ENCODE measurements at places on chromosomes 1 and 21.

DNA sequence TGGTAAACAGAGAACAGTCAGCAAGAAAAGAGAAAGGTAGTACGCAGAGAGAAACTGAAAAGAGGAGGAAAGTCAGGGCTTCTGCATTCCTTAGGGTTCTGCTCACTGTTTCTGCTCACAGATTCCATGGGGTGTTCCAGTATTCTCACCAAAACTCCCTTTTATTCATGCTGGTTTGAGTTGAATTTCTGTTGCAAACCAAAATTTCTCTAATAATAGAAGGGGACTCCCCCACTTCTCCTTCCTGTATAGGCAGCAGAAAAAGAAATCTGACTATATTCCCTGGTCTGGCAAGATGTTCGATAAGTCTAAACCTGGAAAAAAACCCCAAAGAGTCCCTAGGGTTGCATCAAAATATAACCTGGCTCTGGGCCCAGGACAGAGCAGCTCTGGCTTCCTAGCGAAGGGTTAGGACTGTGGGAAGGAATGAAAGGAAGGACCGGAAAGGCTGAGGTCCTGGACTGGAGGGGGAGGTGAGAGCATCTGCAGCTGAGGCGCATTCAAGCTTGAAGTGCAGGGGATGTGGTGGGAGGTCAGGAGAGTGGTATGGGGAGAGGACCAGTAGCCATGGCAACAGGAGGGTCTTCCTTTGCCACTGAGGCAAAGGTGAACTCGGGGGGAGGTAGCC, 18.8 kb upstream of the RGS16 start:
- no peak for DNase-seq

GRCh38 chr1:192442736-192443135, 125.9 kb downstream of the RGS21 start:
- no peak for DNase-seq

DNA sequence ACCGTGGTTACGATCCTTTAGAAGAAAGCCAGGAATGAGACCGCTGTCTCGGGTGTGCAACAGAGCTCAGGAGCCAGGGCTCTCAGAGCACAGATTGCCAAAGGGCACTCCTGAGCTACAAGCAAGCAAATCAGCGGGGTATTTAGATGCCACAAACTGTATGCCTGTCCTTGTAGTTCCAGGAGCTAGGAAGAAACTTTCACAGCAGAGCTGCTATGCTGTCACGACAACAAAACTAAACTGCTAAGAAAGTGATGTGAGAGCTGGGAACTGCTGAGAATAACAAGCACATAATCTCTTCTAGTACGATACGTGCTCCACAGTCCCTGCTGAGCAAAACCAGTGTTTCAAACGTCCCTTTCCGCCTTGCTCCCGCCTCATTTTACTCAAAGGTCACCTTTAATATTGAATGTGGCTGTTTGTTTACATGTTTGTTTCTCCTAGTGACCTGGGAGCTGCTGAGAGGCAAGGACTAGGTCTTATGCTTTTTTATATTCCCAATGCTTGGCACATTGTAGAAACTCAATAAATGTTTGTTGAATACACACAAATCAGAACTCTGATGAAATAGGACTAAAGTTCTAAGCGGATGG, 14.7 kb downstream of the GREM2 start:
- DNase-seq, result no peak

- DNase-seq, result no peak
Measured at GRCh38 chr1:208866386-208866955, 622.3 kb upstream of the PLXNA2 start.

DNA sequence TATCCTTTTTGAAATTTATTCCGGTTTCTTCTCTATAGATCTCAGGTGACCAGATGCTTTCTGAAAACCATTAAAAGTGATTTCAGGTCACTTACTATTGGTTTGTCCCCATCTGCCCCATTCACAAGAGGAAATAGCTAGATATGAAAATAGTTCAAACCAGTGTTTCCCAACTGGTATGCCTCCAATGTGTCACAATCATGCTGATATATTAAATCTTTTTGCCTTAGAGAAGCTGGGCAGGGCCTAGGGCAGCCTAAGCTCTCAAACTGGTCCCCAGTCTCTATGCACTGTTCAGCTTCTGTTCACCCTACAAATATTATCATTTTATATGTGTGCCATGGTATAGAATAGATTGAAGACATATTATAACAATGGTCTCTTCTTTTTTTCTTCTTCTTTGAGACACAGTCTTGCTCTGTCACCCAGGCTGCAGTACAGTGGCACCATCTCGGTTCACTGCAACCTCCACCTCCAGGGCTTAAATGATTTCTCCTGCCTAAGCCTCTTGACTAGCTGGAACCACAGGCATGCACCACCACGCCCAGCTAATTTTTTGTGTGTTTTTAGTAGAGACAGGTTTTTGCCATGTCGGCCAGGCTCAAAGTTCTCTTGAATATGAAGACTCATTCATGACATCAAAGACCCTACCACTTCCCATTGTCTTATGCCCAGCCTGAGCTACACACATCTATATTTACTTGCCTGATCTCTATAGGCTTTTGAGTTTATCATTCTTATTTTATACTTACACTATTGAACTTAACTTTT, 15.7 kb downstream of the PTPN22 start:
- no peak for DNase-seq

GRCh38 chr1:108560189-108560873, 431 bp downstream of the EEIG2 start:
- DNase-seq, result no peak

DNA sequence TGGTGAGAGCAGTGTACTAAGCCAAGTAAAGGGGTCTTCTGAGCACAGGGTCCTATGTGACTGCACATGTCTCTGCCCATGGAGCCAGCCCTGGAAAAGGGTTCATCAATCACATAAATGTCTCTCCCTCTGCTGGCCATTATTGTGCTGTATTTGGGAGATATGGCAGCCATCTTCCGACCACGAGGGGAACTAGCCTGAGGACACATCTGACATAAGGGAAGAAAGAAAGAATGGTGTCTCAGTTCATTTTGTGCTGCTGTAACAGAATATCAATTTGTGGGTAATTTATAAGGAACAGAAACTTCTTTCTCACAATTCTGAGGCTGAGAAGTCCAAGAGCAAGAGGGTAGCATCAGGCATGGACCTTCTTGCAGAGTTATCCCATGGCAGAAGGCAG, 55.1 kb upstream of the GJA5 start:
- no peak for DNase-seq

GRCh38 chr1:32250893-32251716, at the start of gene LCK:
TSS of gene LCK (plus strand) at chr1:32251265. CDS start at chr1:32274330, 23,065 bp downstream.
- DNase-seq, result peak; percentile 68

DNA sequence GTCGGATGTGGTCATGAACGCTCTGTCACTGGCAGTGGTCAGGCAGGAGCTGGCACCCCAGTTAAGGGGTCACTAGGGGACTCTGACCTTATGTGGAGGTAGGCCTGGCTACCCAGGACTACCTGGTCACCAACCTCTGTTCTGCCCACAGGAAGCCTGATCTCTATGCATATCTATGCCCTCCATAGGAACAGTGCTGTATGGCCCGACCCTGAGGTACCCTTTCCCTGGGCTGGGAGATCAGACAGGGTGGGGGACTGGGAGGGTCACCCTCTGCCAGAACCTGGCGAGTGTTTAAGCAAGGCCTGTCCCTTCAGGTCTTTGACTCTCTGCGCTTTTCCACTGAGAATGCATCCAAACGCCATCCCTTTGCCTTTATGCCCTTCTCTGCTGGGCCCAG, 19.0 kb downstream of the CYP4B1 start:
- no peak for DNase-seq

- no peak for DNase-seq
Measured at GRCh38 chr21:40555021-40555528, 291.9 kb downstream of the DSCAM start.

DNA sequence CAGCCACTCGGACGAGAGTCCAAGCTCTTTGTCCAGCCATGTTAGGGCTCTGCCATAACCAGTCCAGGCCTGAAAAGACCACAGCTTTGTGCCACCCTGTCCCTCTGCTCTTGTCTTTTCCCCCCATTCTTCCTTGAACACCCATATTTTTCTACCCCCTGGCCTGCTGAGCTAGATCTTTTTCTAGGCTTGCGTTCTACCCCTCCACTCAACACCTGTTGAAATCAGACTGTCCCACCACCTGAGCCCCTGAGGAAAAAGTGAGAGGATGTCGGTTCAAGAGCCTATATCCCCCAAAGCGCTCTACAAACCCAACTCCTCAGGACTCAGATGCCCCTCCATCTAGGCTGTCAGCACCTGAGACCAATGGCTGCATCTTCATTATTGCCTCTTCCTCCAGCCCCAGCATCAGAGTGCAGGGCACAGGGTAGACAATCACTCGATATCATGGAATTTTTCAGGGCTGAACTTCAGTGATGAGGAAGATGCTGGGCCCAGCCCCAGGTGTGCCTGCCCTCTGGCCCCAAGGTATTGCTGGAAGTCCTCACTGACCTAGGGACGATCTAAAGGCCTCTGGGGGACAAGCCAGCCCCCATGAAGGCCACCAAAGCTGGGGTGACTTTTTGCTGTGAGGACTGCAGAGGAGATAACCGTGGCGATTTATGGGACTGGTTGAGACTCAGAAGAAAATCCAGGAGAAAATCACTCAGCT, 75.3 kb downstream of the CD247 start:
- DNase-seq, result no peak

GRCh38 chr1:237478082-237478481, 412.6 kb downstream of the ZP4 start:
- DNase-seq, result no peak

- no peak for DNase-seq
Measured at GRCh38 chr1:176843352-176844297, 320.9 kb downstream of the ASTN1 start.

DNA sequence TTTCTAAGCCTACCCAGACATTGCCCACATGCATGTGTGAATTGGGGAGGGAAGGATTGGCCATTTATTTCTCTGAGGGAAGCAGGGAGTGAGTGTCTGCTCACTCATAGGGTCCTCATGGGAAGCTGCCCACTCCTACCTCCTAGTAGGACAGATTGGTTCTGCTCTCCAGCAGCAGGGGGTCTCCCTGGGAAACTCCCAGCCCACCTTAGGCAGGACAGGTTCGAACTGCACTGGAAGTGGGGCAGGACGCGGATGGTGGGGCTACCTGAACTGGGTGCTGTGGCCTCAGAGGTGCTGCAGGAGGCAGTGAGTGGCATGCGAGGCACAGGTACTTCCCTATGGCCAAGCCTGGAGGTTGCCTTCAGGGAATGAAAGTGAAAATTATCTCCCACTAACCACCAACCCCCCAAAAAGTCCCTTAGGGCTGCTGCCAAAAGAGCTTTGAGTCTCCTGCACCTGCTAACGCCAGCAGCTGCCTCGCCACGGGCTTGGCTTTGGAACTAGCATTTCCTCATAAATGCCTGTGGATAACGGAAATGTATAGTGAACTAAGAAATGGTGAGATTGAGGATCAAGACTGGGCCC, 157.0 kb upstream of the COA6 start:
- no peak for DNase-seq

GRCh38 chr1:51218570-51218969, 17.5 kb upstream of the RNF11 start:
- DNase-seq, result no peak

- no peak for DNase-seq
Measured at GRCh38 chr1:86573763-86574484, 27.0 kb downstream of the CLCA4 start.

GRCh38 chr1:116476321-116476720, 94.5 kb downstream of the CD58 start:
- DNase-seq, result no peak

DNA sequence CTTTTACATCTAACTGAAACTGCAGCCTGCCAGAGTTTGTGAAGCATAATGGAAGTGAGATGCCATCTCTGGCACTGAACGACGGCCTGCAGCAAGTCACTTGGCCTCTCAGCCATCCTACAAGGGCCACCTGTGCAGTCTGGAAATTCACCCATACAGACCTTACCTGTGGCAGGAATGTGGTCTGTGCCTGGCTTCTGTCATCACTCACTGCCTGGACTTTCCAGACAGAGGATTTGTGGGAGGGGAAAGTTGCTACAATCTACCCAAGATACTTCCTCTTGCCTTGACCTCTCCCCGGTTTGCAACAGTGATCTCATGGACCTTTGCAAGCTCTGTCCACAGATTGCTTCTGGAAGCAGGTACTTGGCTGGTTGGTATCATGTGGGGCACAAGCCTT, 58.4 kb upstream of the ATP1B1 start:
- no peak for DNase-seq

- no peak for DNase-seq
Measured at GRCh38 chr1:4825800-4826450, 171.5 kb downstream of the AJAP1 start.

DNA sequence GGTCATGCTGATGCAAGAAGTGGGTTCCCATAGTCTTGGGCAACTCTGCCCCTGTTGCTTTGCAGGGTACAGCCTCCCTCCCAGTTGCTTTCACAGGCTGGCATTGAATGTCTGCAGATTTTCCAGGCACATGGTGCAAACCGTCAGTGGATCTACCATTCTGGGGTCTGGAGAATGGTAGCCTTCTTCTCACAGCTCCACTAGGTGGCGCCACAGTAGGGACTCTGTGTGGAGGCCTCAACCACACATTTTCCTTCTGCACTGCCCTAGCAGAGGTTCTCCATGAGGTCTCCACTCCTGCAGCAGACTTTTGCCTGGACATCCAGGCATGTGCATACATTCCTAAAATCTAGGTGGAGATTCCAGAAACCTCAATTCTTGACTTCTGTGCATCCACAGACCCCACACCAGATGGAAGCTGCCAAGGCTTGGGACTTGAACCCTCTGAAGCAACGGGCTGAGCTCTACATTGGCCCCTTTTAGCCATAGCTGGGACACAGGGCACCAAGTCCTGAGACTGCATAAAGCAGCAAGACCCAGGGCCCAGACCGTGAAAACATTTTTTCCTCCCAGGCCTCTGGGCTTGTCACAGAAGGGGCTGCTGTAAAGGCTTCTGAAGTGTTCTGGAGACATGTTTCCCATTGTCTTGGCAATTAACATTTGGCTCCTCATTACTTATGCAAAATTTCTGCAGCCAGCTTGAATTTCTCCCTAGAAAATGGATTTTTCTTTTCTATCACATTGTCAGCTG, 466.2 kb upstream of the PBX1 start:
- DNase-seq, result no peak

DNA sequence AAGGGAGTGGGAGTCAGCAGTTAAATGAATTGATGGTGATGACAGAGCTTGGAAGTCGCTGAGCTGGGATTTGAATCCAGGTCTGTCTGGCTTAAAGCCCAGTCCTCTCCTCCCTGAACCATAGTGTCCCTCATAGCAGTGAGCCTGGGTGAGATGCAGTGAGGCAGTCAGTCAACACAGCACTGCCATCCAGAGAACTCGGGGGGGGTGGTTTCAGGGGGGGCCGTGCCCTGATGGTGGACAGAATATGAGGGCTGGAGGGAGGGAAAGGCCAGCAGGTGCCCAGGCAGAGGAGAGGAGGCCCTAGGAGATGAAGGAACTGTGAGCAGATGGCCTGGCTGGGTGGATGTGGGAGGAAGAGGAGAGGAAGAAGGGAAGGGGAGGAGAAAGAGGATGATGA, 405.6 kb downstream of the PTPRU start:
- no peak for DNase-seq

GRCh38 chr1:149849947-149850360, 49.4 kb upstream of the BOLA1 start:
- peak; percentile 6 for DNase-seq

Data from T-cell (primary cell).